Kidney (tissue), 22 donors: ENCODE measurements at places on chromosomes 6 and 20.

GRCh38 chr6:33082702-33083101 is 6.9 kb downstream of the HLA-DPB1 start:
- no peak for DNase-seq

DNA sequence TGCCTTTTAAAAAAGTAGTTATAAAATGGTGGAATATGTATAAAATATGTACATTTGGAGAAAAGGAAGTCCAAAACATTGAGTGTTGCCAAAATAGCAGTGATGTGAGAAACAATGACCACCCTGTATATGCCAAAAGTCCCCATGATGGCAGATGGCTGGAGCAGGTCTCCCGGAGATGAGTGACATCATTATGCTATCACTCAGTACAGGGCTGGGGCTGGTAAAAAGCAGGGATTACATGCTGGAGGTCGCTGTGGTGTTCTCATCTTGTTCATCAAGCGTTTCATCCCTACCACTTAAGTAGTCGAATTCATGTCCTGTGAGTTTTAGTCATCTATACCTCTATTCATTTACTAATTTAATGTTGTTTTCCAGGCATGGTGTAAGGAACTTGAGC is 315.3 kb upstream of the SLC35B3 start:
- no peak for DNase-seq

DNA sequence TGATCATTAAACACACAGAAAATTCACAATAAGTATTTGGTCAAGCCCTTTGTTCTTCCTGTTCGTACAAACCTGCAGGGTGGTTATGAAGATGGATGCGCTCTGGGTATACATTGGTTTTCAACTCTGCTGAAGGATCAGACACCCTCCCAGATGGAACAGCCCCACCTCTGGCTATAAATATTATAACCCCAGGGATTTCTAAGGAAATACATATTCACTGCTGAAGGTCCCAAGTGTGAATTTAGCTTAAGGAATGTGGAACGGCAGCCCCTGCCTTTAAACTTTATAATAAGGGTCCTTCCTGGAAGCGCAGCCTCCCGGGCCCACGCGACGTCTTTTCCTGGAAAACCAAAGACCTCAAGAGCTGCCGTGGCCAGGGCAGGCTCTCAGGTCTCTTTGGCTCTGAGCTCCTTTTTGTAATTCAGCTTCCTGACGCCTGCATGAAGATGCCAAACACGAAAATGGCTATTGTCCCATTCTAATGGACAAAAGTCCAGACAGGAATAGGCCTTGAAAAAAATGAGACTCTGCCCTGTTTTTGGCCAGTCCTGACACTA is 172.4 kb upstream of the SSTR4 start:
- no peak for DNase-seq

DNA sequence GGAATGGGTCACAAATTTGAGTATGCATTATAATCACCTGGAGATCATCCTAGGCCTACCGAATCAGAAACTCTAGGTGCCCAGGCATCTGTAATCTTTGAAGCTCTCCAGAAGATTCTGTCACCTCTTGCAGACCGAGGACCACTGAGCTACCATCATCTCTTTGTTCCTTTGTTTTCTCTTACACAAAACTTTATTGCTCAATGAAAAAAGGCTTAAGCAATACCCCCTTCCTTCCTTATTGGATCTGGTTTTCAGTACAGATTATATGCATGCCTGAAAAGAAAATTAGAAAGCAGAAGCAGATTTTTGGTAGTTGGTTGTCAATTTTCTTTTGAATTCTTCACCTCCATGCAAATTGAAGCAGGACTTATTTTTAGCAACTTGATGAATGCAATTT is 31.3 kb downstream of the STX11 start:
- no peak for DNase-seq

- DNase-seq, result no peak
Measured at GRCh38 chr6:79694156-79694555, 63.0 kb downstream of the SH3BGRL2 start.

DNA sequence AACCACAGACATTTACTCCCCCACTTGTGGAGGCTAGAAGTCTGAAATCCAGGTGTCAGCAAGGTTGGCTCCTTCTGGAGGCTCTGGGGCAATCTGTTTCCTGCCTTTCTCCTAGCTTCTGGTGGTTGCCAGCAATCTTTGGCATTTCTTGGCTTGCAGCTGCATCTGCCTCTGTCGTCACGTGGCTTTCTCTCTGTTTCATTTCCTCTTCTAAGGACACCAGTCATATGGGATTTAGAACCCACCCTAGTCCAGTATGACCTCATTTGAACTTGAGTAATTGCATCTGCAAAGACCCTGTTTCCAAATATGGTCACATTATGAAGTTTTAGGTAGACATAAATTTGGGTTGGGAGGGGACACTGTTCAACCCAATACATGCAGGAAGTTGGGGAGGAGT is 56.2 kb upstream of the EPB41L1 start:
- DNase-seq, result no peak
